NK-92 treated with Interleukin-12 subunit alpha and Interleukin-12 subunit beta, amount 100 ng/mL, for 24 hours (cell line): ENCODE measurements at places on chromosomes 5 and 9.

DNA sequence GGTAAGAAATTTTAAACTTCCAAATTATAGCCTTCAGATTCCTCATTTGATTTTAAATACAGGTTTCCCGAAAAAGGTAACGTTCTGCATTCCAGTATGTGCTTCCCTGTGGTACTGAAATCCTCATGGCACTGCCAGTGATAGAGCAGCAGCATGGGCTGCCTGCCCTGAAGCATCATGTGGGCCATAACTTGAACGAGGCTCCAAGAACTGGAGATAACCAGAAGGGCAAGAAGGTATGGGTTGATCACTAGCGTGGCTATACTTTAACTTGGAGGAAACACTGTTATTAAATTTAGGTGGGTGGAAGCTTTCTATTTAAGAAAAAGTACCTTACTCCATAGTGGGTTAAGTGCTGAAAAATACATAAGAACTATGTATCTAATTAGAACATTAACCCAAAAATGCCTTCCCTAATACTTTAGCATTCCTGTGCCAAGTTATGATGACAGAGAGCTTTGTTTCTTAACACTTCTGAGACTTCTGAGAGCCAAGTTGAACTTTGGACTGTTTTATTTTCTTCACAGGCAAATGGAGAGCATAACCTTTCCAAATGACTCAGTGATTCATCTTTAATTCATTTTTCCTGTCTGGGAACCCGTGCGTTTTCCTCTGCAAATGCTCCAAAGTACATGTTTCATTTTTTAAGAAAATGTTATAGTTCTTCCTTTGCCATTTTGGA, 191.5 kb upstream of the GNA14 start:
- DNase-seq: no peak

DNA sequence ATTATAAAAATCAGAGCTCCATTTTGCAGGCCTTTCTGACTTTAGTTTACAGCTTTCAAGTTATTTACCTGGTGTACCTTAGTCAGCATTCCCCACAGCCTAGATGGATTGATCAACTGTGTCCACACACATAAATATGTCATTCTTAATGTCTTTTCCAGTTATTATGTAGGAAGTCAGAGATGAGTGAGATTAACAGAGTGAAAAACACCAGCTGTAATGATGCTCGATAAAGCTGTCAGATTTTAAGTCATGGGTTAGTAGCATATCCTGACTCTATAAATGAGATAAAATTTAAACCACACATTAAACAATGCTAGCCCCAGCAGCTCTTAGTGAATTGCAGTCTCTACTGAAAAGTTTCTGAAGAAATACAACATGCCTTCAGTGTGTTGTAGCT, 48.9 kb downstream of the NUDT12 start:
- no peak for DNase-seq

- no peak for DNase-seq
These were observed 17.4 kb downstream of the SH3PXD2B start for GRCh38 chr5:172436879-172437369.

DNA sequence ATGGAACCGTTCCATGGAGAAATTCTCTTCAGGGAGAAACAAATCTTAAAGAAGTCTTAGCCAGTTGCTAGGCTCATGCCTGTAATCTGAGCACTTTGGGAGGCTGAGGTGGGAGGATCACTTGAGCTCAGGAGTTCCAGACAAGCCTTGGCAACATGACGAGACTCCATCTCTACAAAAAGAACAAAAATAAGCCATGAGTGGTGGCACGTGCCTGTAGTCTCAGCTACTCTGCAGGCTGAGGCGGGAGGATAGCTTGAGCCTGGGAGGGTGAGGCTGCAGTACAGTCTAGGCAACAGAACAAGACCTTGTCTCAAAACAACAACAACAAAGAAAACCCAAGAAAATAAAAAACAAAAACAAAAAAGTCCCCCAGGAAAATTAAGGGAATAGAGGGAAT, 8.2 kb downstream of the HSPB3 start:
- no peak for DNase-seq

GRCh38 chr5:156237361-156237760, 89.6 kb upstream of the SGCD start:
- no peak for DNase-seq

DNA sequence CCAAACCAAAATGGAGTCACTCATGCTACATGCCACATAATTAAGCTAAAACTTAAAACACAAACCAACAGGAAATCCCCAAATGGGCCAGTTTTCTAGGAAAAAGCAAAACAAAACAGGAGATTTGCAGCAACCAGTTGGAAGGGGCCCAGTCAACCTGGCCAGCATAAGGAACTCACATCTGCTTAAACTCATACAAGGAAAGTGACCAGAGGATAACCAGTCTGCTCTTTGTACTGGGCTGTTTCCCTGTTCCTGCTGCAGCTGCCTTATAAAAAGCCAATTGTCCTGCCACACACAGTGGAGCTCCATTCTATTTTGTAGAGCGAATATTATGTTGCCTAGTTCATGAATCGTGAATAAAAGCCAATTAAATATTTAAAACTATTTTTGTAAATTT, 29.5 kb upstream of the PTPDC1 start:
- no peak for DNase-seq

DNA sequence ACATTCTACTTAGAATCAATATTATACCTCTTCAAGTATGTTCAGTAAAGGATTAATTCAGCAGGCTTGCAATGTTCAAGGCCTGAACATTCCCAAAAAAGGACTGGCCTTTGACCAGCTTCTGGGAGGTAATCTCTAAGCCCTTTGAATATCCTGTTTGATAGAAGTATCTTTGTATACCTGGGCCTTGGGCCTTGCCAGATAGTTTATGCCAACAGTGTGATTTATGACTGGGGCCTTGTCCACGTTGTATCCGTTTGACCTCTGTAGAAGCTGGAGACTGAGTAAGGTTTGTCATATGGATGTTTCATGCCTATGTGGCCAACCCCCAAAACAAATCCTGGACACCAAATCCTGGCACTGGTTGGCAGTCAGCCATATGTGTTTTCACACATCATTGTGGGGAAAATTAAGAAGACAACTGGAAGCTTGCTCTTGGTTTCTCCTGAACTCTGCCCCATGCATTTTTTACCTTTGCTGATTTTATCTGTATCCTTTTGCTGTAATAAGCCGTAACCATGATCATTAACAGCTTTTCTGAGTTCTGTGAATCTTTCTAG, 92.1 kb downstream of the RMI1 start:
- no peak for DNase-seq

DNA sequence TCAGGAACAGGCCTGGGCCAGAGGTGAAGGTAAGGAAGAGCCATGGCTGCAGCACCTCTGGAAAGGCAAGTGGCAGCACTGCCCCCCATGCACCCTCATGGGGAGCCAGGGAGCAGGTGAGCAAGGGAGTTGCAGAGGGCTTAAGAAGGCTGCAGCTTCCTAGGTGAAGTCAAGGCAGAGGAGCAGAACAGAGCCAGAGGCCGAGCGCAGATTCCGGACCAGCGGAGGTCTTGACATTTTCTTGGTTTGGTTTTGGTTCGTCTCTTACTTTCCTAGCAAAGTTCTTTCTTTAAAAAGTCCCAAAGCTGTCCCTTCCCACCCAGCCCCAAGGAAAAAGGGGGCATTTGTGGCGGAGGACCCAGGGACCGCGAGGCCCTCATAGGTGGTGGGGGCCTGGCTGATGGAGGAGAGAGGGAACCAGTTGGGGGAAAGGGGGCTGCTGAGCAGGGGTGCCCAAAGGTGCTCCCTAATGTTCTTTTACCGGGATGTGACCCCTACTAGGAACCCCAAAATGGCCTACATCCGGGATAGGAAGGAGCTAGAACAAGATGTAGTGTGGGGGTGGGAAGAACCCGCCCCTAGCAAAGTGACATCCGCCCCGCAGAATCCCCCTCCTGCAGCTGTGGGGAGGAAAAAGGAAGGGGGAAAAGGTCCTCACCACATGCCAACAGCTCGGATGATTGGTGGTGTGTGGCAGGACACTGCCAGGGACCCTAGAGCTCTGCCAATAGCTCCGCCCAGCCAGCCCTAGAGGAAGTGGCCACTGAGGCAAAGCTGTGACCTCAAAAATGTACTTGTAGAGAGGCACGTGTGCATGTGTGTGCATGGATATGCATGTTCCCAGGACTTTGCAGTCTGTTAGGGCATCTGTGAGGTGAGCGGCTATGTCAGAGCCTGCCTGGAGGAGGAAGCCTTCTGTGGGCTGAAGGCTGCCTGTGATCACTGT, 914 bp upstream of the CD72 start:
- DNase-seq: no peak

- no peak for DNase-seq
These were observed 377.8 kb downstream of the KIAA0825 start for GRCh38 chr5:94240596-94240992.

GRCh38 chr9:121915304-121915625, 177.8 kb downstream of the TTLL11 start:
- no peak for DNase-seq

DNA sequence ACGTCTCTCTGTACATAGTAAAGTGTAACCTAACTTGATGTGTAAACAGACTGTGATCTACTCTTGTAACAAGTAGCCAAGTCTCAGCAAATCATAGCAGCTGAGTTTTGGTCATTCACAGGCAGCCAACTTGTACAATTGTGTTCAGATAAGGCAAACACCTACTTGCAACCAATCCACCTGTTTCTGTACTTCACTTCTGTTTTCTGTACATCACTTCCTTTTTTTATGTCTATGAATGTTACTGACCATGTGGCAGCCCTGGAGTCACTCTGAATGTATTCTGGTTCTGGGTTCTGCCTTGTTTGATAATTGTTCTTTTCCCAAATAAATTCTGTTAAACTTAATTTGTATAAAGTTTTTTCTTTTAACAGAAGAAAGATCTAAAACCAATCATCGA, 26.0 kb downstream of the RLN2 start:
- DNase-seq: no peak

- DNase-seq: no peak
These were observed 122.3 kb downstream of the PAX5 start for GRCh38 chr9:36911601-36912412.

DNA sequence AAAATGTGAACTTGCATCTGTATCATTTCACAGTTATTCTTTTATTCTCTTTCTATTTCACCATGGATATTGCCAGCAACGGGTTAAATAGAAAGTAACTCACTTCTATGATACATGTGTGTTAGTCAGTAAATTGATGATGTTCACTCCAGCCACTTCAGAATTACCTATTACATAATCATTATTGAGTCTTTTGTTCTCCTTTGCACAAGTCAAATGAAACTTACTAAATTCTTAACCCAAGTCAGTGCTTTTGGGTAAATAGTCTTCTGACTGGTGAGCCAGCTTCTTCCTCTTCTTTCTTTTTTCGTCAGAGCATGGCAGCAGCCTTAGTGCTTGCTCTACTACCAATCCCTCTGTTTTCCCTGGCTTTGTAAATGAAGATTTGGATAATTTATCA, 344.3 kb downstream of the RAB3C start:
- no peak for DNase-seq

GRCh38 chr5:10116594-10116993, 133.1 kb downstream of the ATPSCKMT start:
- no peak for DNase-seq

- DNase-seq: no peak
These were observed 79.3 kb downstream of the ARL15 start for GRCh38 chr5:54230936-54231685.

DNA sequence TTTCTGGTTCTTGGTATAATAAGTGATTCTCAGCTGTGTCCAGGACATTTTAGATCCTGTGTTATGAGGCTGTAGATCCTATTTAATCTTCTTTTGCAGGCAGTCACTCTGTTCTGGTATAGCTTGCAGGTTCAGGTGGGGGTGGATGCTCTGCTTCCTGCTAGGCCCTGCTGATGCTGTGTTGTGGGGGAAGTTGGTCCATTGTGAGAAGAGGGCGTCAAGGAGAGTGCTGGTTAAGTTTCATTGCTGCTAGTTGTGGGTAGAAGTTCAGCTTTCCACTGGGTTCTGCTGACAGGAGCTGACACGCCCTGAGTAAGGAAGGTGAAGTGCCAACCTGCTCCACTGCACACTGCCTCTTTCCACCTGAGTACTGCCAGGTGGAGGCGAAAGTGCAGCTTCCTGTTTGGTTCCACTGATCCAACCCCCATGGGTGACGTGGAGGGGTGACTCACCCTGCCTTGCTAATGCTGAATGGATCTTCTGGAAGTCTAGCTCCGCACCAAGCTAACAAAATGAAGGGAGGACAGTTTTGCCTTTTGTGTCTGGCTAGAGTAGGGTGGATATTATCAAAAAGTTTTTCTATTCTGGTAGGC, 16.3 kb downstream of the NMRK1 start:
- DNase-seq: no peak

DNA sequence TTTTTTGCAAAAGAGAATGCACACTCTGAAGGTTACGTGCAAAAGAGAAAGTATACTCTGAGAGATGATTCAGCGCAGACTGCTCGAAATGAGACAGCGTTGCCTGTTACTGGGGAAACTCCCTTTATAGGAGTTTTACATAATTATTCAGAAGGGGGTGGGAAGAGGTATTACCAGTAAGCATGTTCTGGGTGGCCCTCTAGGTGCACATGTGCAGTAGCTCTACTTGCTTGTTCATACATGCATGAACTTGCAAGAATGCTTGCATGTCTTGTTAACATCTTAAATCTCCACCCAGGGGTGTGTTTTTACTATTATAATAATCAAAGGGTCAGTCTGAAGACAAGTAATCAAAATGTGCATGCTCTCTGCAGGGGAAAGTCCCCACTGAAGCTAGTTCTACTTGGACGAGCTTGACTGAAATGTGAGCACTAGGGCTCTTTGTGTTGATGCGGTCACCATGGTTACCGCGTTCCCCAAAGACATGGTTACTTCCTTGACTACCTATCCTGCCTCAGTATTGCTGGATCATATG, 75.5 kb downstream of the SGCD start:
- DNase-seq: no peak

- no peak for DNase-seq
These were observed 30.7 kb upstream of the GPX3 start for GRCh38 chr5:150989695-150990094.

- no peak for DNase-seq
These were observed 9.6 kb upstream of the PAPPA start for GRCh38 chr9:116144038-116144437.

- no peak for DNase-seq
These were observed 737.4 kb upstream of the GRAMD2B start for GRCh38 chr5:125685771-125686170.

GRCh38 chr5:150298701-150299451, 3.8 kb downstream of the ARSI start:
- no peak for DNase-seq

- DNase-seq: no peak
These were observed 52.7 kb upstream of the CCNG1 start for GRCh38 chr5:163384669-163385068.

GRCh38 chr9:90916147-90916734, 114.6 kb downstream of the SYK start:
- no peak for DNase-seq

- DNase-seq: no peak
These were observed 254.8 kb downstream of the CDK5RAP2 start for GRCh38 chr9:120324996-120325642.

DNA sequence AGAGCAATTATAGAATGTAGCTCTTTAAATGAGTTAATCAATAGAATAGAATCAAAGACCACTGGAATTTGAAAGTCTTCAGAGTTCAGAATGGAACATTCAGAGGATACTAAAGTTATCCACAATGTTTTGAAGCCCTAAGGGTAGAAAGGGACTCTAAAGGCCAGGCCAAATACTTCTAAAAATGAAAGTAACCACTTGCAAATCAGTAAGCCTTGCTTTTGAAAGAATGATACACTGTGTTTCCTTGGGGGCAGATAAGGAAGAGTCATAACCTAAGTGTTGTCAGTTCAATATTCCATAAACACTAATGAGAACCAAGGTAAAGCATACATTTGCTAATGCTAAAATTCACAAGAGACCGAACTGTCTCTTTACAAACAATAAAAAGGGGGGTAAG, 813.5 kb downstream of the PTPRD start:
- no peak for DNase-seq

GRCh38 chr5:102532123-102532522, 33.3 kb upstream of the SLCO6A1 start:
- DNase-seq: no peak
